Activated CD4-positive, alpha-beta T cell treated with anti-CD3 and anti-CD28 coated beads, Interleukin-2, amount 50 U/mL, for 16 hours (primary cell): ENCODE measurements at places on chromosomes 3 and 15.

GRCh38 chr3:39108200-39108710, 775 bp downstream of the TTC21A start:
- peak; percentile 44 for DNase-seq

- no peak for DNase-seq
Observed at GRCh38 chr3:126984391-126985131, 1.6 kb downstream of the PLXNA1 start.

GRCh38 chr3:140736863-140737460, 59.1 kb downstream of the TRIM42 start:
- DNase-seq: no peak

DNA sequence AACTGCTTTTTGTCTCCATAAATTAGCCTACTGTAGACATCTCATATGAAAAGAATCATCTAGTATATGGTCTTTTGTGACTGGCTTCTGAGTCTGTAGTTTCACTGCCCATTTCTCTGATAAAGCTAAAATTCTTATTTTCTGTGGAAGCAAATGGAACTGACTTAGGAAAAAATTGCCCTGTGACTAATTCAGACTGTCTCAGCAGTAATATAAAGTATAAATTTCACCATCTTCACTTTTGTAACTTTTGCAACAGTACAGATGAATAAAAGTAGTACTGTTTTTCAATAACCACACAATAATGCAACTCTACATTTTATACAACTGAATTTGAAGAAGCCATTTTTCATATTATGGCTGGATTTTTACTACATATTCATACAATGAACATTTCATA, 104.1 kb downstream of the TBC1D5 start:
- DNase-seq: no peak

DNA sequence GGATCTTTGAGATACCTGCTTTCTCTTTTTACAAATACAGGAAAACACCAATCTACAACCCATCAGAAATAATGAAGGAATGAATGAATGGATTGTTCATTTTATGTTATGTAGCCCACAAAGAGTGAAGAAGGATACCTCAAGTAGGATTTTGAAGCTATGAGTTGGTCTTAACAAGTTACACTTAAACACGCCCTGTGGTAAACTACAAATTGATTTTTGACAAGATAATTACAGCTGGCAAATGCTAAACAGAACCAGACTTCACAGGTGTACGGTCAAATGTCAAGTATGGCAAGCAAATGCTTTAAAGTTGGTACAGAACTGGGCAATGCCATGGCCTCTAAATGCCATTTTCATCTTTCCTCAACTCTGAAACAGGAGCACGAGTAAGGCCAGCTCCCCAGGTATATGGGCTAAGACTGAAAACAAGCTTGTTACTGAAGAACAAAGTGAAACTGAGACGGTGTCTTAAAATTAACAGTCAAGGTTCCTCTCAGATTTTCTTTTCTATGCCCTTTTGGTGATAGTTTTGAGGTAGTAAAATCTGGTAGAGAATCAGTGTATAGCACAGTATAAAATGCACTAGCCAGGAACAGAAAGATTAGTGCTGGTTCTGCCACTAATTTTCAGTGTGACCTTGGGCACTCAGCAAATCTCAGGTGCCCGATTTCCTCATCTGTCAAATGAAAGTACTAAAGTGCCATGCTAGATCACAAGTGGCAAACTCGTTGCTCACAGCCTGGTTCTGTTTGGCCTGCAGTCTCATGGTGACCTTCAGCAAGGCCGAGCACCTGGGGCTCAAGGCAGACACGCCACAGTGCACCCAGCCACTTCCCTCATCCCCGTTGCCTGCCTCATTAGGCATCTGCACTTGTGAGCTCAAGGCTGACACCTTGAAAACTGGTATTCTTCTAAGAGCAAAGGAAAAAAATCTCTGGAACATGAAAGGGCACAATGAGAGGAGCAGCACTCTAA, 9.5 kb downstream of the RUVBL1 start:
- DNase-seq: no peak

- DNase-seq: no peak
Observed at GRCh38 chr15:92847841-92848240, 52.3 kb upstream of the CHD2 start.

DNA sequence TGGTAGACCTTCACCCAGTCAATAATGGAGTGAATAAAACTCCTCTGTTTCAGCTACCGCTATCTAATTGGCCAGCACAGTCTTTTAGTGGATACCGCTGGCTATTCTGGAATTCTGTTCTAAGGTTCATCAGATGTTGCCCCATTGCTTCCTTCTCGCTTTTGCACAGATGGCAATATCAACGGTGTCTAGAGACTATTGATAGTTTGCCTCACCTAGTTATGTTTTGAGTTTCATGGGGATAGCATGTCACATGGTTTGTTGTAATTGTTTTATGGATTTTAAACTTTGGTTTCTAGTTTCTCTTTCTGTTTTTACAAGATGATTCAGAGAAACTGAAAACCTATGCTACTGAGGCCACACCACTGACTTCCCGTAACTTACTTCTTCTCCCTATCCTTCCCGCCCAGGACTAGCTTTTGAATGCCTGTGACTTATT, 2.0 kb downstream of the XRN1 start:
- DNase-seq: peak; percentile 80

DNA sequence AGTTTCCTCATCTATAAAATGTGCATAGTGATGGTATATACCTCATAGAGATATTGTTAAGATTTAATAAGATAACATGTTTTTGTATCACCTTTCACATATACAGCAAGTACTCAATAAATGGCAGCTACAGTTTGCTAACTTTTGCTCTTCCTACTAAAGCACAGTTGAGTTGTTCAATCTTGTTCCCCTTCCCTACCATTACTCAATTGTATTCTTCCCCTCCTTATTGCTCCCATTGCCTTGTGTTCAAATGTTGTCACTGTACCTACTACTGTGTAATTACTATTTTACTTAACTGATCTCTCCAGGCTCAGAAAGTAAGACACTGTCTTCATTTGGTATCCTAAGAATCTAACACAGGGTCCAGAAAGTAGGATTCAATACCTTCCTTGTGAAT, 5.5 kb downstream of the CD47 start:
- DNase-seq: no peak

DNA sequence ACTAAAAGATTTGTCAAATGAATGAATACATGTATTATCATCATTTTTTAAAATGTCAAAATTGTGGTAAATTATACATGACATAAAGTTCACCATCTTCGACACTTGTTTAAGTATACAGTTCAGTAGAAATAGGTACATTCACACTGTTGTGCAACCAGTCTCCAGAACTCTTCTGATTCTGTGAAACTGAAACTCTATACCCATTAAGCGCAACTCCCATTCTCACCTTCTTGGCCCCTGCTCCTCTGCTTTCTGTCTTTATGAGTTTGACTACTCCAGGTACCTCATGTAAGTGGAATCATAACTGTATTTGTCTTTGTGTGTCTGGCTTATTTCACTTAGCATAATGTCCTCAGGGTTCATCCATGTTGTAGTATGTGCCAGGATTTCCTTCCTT, 50.1 kb upstream of the KBTBD8 start:
- peak; percentile 1 for DNase-seq

- peak; percentile 70 for DNase-seq
Observed at GRCh38 chr3:44624749-44625480, at the start of gene ZNF197. TSS of gene ZNF197 (plus strand) at chr3:44625036. CDS start at chr3:44629155, 4,119 bp downstream.

DNA sequence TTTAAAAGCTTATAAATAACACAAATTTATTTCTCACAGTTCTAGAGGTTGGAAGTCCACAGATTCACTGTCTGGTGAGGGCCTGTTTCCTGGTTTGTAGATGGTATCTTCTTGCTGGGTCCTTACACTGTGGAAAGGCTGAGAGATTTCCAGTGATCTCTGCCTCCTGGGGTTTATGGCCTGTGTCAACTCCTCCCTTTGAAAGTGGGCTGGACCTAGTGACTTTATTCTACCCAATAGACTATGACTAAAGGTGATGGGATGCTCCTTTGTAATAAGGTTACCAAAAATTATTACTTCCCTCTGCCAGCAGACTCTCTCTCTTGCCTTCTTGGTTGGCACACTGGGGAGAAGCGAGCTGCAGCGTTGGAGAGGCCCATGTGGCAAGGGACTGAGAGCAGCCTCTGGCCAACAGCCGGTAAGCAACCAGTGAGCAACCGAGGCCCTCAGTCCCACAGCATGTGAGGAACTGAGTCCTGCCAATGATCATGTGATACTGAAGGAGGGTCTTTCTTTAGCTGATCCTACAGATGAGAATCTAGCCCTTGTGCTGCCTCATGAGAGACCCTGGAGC, 14.0 kb upstream of the COPG1 start:
- no peak for DNase-seq

DNA sequence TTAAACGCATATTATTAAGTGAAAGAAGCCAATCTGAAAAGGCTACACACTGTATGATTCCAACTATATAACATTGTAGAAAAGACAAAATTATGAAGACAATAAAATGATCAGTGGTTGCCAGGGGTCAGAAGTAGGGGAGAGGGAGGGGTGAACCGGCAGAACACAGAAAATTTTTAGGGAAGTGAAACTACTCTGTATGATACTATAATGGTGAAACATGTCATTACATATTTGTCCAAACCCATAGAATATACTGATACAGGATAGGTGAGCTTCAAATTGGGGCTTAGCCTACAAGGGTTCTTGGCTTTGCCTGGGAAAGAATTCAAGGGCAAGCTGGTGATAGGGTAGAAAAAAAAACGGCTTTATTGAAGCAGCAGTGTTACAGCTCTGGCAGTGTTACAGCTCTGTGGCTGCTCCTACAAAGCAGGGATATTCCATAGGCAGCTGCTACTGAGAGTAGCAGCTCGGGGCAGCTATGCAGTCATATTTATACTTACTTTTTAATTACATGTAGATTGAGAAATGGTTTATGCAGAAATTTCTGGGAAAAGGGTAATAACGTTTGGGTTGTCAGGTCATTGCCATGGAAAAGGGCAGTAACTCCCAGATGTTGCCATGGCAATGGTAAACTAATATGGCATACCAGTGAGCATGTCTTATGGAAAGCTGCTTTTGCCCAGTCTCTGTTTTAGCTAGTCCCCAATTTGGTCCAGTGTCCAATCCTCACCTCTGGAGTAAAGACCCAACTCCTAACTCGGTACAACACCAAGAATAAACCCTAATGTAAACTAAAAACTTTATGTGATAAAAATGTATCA, 125.1 kb upstream of the SLC25A36 start:
- no peak for DNase-seq

DNA sequence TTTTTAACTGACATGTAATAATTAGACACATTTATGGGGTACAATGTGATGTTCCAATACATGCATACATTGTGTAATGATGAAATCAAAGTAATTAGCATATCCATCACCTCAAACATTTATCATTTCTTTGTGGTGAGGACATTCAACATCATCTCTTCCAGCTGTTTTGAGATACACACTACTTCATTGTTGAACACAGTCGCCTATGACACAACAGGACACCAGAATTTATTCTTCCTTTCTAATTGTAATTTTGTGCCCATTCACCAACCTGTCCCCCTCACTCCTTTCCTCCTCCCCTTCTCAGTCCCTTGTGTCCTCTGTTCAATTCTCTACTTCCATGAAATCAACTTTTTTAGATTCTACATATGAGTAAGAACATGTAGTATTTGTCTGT, 113.4 kb upstream of the CBLB start:
- no peak for DNase-seq

DNA sequence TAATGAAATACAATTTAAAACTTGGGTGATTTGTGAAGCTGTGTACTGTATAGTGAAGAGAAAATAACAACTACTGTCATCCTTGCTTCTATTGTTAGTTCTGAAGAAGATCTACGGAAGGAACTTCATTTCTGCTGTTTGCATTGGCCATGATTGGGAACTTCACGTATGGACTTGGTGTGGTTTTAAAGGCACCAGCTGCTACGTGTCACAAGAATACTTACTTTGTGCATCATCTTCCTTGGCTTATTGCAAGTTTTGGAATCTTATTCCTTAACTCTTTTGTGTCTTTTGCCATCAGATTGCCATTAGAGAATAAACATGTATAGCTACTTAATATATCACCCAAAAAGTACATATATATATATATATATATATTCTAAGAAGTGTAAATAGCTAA, 75.0 kb upstream of the VEPH1 start:
- no peak for DNase-seq

GRCh38 chr3:66854601-66855151, 143.4 kb upstream of the KBTBD8 start:
- DNase-seq: no peak

GRCh38 chr3:101976473-101976872, 127.2 kb downstream of the NFKBIZ start:
- DNase-seq: no peak

DNA sequence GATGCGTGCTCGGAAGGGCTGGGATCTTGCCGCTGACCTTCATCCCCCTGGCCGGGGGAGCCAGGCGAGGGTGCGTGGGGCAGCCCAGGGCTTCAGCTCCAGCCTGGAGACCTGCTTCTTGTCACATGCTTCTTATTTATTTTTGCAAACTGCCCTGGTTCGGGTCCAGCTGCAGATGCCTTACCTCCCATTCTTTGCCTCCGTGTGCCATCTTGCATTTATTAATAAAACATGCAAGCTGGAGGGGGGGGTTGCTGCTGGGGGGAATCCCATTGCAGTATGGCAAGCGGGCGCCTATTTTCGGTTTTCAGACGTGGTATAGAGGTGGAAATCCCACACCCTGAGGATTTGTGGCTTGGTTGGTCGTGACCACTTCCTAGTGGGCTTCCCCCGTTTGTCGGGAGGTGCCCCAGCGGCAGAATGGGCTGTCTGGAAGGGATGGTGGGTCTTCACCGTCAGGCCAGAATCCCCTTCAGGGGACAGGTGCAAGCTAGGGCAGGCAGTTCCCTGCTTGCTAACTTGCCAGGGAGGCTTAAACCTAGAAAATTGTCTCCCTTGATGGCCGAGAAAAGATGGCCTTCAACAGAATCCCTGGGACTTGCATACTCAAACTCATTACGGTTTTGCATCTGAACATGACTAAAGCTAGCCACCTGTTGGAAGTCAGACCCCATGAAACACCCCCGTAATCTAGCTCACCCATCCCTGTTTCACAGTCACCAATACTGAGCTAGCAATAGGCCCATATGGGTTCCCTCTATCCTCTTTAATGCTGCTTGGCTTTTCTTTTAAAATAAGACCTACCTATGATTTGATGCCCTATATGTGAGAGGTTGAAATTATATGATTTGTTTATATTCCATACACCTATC, 569 bp downstream of the TMEM266 start:
- DNase-seq: peak; percentile 33

DNA sequence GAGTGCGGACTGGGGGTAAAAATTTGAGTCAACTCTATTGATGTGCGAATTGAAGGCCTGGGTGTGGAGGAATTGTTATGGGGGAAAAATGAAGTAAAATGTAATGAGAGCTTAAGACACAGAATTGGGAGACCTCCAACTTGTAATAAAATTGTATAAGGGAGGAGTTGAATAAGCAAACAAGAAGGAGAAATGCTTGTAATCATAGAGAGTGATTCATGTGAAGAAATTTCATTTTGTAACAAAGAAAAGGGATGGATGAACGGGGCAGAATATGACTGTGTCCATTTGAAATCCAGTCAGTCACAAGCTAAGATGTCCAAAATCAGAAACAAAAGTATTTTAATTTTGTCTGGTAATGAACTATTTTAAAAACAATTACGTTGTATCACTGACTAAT, 552.3 kb downstream of the NAALADL2 start:
- DNase-seq: no peak

DNA sequence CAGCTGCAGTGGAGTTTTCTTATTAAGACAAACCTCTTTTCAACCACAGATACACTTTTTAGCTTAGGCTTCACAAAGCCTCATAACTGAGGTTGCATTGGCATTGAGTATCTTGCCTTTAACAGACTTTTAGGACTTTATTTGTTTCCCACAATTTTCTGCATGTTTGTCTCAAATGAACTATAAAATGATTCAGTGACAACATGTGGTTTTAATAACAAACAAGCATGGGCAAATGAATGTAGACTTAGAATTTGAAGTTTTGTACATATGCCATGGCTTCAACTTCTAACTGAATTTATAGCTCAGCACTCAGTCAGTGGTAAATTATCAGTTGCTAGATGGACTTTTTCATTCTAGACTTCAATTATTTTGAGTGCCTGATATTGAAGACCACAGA, 101.6 kb downstream of the SLC25A26 start:
- no peak for DNase-seq
